ENCODE measurements at places on chromosomes 1 and 21.

DNA sequence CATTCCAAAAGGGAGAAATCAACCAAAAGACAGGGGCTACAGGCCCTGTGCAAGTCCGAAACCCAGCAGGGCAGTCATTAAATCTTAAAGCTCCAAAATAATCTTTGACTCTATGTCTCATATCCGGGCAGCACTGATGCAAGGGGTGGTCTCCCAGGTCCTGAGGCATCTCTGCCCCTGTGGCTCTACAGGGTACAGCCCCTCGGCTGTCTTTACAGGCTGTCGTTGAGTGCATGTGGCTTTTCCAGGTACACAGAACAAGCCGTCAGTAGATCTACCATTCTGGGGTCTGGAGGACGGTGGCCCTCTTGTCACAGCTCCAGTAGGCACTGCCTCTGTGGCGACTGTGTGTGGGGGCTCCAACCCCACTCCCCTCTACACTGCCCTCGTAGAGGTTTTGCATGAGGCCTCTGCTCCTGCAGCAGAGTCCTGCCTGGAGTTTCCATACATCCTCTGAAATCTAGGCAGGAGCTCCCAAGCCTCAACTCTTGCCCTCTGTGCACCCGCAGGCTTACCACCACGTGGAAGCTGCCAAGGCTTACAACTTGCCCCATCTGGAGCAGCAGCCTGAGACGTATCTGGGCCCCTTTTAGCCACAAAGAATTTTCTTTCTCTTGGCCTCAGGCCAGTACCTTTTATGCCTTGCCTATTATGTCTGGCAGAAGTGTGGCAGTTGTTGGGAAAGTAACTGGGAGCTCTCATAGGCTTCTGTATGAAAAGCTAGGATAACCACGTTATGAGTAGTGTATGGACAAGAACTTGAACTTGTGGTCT is 52.5 kb downstream of the POU2F1 start:
- DNase-seq, result no peak

DNA sequence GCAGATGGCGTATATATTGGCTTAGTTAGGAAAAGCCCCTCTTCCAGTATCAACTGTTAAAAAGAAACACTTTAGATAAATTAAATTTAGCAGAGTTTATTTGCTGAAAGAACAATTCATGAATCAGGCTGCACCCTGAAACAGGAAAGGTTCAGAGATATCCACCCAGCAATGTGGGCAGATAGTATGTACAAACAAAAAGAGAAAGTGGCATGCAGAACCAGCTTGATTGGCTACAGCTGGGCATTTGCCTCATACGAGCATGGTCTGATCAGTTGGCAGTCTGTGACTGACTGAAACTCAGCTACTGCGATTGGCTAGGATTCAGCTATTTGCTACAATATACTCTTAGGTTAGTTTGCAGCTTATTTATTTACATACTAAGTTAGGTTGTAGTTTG is 98.2 kb downstream of the ZC3H11B start:
- DNase-seq, result no peak

DNA sequence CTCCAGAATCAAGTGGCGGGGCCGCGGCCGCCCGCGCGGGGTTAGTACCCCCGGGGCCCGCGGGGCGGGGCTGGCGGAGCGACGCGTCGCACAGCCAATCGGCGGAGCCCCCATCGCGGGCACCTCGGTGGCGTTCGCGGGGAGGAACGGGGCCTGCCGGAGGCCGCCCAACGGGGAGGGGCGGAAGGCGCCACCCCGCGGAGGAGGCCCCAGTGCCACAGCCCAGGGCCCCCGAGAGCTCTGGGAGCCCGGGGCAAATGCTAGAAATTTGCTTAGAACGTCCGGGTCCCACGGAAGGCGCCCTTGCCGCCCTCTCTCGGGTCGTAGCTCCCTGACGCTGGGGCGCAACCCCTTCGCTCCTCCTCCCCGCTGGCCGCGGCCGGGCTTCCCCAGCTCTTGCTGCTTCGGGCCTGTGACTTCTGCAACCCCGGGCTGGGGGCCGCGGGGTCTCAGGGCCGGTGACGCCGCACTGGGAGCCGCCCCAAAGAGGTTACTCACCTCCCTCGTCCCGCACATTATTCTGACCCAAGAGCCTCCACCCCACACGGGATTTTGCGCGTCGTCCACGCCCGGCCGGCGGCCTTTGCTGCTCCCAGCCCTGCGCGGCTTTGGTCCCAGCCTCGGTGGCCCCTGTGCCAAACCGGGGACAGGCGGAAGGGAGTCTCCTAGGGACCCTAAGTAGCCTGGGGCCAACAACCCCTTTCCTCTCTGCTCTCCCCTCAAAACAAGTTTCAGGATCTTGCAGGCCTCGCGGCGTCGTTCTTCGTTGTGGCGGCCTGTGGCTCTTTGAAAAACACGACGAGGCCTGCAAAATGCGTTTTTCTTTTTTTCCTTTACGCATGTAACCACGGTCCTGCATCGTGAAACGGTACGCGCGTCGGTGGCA is at the start of gene RUNX3:
RUNX3 (minus strand) TSS at position 17 of the 886 bp plus-strand sequence. CDS start 408 bp downstream, outside the sequence.
- peak; percentile 91 for DNase-seq

DNA sequence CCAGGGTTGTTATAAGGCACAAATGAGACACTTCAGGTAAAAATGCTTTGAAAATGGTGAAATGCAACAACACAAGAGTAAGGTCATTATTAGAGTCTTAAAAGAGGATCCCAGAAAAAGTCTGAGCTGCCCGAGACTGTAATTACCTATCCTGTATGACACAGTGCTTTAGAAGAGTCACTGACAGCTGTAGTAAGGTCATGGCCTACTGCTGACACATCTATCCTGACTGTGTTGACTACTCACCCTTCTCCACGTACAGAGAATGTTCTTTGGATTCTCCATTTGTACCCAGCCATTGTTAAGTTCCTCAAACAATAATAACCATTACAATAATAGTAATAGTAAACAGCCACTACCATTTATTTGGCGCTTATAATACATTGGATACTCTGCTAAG is 104.4 kb downstream of the CACHD1 start:
- DNase-seq, result no peak

DNA sequence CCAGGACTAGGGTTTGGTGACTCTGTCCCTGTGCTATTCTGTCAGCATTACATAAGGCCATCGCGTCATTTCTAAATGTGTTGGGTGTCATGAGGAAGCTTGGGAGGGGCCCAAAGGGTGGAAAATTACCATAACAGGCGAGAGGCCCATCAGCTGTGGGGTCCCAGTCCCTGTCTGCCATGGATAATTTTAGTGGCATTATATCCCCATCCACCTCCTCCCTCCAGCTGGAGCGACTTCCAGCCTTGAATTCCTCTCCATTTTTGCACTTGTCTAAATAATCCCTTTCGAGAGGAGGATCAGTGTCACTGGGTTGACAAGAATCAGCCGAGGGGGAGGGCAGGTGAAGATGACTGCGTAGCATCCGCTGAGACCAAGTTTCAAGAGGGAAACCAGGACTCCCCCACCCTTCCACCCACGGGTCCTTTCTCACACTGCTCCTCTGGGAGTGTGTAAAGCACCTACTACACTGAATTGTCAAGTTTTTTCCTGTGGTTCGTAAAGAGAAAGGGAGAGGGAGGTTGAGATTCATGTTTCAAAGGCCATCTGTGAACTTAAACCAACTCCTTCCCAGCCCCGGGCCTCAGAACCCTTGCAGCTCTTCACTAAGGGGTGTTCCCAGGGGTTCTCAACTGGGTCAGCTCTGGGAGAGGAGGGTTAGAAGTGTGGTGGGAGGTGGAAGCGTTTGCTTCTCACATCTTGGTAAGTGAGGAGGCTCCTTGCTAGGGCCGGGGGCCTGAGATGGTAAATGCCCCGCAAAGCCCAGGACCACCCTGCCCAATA is 29.2 kb downstream of the VASH2 start:
- DNase-seq, result no peak

- no peak for DNase-seq
These were observed 17.2 kb downstream of the SPOCD1 start for GRCh38 chr1:31798433-31799195.

DNA sequence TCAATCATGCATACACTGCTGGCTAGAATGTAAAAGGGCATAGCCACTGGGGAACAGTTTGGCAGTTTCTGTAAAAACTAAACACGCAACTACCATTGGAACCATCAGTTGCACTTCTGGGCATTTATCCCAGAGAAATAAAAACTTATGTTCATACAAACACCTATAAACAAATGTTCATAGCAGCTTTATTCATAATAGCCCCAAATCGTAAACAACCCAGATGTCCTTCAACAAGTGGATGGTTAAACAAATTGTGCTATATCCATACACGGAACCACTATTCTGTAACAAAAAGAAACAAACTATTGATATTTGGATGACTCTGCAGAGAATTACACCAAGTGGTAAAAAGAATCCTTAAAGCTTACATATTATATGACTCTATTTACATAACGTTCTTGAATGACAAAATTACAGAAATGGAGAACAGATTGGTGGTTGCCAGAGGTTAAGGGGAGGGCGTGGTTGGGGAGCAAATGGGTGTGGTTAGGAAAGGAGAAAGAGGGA is 22.8 kb downstream of the LACTBL1 start:
- DNase-seq, result no peak

GRCh38 chr1:3745071-3745470 is 7.2 kb upstream of the CCDC27 start:
- no peak for DNase-seq

DNA sequence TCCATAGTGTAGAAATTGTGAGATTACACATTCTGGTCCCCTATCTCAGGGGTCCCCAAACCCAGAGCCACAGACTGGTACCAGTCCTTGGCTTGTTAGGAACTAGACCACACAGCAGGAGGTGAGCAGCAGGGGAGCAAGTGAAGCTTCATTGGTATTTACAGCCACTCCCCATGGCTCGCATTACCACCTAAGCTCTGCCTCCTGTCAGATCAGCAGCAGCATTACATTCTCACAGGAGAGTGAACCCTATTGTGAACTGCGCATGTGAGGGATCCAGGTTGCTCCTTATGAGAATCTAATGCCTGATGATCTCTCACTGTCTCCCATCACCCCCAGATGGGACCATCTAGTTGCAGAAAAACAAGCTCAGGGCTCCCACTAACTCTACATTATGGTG is 229.7 kb upstream of the IRF2BP2 start:
- no peak for DNase-seq

DNA sequence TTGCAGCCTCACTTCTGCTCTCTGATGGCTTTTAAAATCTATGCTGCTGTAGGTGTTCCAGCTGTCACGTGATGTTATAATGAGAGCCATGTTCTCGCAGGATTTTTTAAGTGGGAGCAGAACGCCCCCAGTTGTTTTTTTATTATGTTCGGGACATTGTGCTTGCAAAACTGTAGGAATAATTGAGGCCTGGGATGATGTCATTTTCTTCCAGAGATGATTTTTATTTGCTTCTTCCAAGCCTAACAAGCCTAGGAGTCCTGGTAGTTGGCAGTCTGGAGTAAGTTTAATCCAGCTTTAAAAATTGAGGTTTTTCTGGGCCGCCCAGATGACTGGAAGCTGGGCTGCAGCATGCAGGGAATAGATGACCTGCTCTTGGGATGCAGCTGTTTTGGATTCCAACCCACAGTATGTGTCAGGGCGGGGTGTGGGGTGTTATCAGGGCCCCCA is 34.6 kb upstream of the CHIT1 start:
- no peak for DNase-seq

DNA sequence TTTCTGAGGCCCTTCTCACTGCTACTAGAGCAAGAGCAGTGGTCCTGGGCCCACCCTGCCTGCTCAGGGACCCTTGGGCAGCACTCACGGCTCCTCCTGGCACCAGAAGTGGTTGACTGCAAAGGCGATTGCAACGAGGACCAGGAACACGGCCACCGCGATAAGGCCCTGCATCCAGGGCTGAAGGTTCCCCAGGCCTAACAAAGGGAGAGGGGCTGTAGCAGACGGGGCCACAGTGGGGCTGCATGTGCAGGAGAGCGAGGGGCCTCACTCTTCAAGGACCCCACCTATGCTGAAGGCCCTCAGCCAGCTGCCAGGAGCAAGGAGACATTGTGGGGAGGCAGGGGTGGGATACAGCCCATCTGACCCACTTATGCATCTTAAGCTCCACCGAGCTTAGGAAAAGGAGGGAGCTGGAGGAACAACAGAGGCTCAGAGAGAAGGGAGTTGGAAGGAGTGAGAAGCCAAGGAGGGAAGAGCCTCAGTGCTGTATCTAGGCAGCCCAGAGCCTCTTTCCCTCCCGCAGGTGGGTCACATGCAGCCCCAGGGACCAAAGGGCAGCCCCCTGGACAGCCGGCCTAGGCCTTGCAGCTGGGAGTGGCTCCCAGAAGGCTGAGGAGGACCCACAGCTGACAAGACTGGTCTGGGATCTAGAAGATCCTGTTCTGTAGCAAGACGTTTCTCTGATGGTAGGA is 2.5 kb downstream of the PDZK1IP1 start:
- DNase-seq, result no peak

DNA sequence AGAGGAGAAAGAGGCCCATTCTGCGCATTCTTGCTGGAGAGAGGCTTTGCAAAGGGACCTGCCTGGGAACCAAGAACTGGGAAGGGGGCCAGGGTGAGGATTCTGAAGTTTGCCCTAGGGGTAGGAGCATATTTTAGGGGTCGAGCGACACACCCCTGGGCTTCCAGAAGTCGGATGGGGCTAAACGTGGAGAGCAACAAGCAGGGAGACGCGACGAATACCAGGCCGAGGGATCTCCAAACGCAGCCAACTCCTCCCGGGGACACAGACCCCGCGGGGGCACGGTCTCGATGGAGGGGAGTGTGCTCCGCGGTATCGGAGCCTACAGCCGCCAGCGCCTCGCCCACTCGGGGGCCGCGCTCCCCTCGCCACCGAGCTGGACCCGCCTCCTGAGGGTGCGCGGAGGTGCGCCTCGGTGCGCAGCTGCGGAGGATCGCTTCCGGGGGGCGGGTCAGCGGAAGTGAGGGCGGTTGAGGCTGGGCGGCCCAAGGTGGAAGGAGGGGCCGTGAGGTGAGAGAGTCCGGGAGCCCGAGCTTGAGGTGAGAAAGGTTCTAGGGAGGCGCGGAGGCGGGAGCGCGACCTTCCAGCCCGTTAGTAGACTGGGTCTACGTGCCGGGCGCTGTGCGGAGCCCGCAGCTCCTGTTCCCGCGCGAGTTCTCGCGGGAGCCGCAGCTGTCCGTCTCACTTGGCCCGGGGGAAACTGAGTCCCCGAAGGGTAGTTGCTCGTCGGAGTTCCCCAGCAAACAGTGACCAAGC is at the start of gene MTFR1L:
MTFR1L (plus strand) TSS at position 464 of the 756 bp plus-strand sequence. CDS start 3,151 bp downstream, outside the sequence.
- peak; percentile 92 for DNase-seq

GRCh38 chr1:188888386-188888785 is 1589.3 kb downstream of the BRINP3 start:
- no peak for DNase-seq

DNA sequence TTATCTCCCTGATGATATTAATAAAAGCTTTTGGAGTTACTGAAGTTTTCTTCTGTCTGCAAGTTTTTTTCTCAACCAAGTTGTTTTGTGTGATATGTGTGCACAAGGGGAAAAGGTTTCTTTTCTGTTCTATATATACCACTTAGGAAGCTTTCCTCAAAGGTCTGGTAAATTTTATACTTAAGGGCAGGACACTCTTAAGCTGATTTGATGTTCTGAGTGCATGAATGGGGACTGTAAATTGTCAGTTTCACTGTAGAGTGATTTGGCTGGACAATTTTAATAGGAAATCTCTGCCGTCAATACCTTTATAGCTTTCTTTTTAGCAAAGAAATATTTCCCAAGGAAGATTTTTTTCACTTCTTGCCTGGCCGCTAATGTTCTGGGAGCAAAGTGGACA is 354.7 kb downstream of the TGFB2 start:
- no peak for DNase-seq

- no peak for DNase-seq
These were observed 57.1 kb downstream of the ZC3H11B start for GRCh38 chr1:219555806-219556205.
